Fibroblast of skin of right biceps (primary cell): ENCODE measurements at places on chromosomes 12 and 14.
A peak's percentile ranks its signal among the peaks of the same experiment; 100 is the strongest.

GRCh38 chr12:48794870-48795269 is 6.0 kb upstream of the ADCY6 start:
- no peak for DNase-seq

GRCh38 chr12:53811606-53812005 is 59.8 kb upstream of the CISTR start:
- DNase-seq: no peak

DNA sequence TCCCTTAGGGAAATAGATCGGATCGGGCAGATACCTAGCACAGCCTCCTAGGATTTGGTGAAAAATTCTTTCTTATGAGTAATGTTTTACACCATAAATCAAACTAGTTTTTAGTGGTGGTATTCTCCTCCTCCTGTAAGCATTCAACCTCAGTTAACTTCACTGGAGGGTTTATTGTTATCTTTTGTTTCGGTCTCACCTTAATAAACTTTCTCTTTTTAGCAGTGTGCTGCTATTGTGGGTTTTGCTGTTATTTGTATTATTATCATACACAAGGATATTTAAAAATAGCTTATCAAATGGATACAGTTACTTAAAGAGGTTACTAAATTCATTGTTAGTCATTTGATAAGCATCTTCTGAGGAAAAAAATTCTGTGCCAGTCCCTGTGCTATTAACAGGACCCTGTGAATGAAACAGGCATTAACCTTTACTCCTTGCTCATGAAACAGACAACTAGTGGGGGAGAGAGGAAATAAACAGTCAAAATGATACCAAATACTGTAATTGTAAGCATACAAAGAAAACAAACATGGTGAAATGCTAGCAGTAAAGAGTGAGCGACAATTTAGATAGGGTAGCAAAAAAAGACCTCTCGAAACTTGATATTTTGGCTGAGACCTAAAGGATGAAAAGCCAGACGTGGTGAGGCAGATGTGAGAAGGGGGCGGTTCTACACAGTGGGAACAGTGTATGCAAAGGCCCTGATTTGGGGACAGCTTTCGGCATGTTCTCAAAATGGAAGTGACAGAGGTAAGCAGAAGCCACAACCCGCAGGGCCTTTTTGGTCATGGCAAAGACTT is 178.7 kb upstream of the SOX5 start:
- DNase-seq: no peak

GRCh38 chr12:109482491-109482890 is 5.1 kb downstream of the UBE3B start:
- no peak for DNase-seq

DNA sequence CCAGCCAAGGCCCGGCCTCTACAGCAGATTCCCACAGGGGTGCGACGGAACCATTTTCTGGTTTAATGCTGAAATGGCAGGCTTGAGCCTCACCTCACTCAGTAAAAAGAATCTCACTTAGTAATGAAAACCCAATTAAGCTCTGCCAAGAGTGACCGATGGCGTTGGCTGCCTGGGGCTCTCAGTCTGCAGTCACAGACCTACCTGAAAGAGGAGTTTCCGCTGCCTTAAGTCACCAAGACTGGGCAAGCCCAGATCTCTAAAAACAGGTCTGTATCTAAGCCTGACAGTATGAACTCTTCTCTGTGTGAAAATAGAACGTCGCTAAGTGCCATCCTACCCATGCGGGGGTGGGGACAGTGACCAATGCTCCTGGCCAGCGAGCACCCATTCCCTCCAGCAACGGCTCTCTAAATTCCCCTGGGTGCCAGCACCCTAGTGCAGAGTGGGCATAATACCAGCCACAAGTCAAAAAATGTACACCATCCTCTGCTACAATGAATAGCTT is 107.3 kb downstream of the FOXN3 start:
- DNase-seq: no peak

DNA sequence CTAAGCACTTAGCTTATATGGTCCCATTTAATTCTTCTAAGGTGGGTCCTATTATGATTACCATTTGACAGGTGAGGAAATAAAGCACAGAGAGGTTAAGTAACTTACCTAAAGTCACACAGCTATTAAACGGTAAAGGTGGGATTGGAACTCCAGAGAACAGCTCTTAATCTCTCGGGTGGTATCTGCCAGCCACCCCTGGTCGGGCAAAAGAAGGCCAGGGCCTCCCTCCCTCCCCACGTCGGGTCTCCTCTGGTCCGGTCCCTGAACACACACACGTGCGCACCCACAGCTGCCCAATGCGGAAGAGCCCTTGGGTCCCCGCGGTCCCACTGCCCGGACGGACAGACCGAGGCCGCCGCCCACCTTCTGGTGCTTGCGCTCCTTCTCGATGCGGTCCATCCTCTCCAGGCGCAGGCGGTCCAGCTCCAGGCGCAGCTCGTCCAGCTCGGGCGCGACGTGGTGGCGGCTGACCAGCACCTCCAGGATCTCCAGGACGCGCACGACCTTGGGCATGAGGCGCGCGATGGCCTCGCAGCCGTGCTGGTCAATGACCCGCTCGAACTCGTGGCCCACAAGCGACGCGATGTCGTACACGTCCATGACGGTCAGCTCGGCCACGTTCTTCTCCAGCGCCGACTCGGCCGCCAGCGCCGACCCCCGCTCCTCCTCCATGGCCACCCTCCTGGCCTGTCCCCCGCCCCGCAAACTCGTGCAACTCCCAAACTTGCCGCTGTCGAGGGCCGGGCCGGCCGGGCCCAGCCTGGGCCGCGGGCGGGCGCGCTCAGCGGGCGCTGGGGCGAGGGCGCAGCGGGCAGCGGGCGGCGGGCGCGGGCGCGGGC is 490 bp downstream of the RILPL1 start:
- peak; percentile 34 for DNase-seq

GRCh38 chr14:99687284-99688209 is 3.4 kb downstream of the CYP46A1 start:
- DNase-seq: no peak

- peak; percentile 12 for DNase-seq
Observed at GRCh38 chr14:69921052-69921451, 41.8 kb downstream of the SMOC1 start.

- DNase-seq: peak; percentile 63
Observed at GRCh38 chr12:127125607-127126259, 1141.2 kb upstream of the TMEM132C start.

DNA sequence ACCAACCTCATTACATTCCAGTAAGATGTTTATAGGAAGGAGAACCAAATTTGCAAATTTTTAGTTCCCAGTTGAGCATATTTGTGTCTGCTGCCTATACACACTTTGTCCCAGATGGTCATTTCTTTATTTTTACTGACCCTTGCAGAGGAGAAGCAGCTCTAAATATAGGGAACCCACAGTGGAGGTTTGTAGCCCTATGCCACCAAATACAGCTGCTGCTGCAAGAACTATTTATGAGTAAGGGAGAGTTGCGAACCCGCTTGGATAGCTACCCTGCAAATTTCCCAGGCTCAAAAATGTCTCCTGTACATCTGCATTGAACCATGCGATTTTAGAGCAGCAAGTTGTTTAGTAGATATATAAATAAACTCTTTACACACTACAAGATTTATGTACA is 48.2 kb downstream of the NAV3 start:
- no peak for DNase-seq

- no peak for DNase-seq
Observed at GRCh38 chr14:96874127-96874526, 76.9 kb downstream of the VRK1 start.

DNA sequence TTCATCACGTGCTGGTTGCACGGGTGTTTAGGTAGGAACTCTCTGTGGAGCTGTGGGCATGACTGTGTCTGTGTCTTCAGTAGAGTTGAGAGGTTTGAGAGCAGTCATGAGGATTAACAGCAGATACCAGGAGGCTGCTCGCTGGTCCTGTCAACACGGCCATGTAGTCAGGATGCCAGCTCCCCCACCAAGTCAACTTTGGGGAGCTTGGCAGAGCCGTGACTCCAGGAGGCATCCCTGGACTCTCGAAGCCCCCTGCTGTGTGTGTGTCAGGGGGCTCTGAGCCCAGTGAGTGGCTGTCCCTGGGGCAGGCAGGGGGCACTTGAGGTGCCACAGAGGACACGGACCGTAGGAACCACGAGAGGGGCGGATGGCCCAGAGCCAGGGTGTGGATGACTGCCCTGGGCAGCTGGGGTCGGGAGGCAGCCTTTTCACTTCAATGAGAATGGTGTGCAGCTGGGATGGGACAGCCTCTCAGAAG is 7.2 kb upstream of the GPR132 start:
- DNase-seq: no peak

DNA sequence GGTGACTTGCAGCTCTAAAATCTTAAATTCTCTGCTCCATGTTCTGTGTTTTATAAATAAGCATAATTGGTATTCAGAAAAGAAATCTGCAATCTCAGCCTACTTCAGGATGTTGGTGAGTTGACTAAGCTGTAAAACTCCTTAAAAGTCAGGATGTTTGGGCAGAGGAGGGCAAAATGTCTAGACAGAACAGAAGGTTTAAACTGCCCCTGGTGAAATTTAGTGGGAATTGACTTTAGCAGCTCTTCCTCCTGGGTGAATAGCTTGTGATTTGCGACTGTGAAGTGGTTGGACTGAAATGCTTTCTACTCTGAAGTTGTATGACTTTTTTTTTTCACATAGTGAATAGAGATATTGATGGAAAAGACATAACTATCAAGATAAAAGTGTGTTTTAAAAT is 85.8 kb downstream of the CAND1 start:
- peak; percentile 32 for DNase-seq

- DNase-seq: no peak
Observed at GRCh38 chr14:59148334-59148900, 40.0 kb upstream of the DAAM1 start.

- DNase-seq: no peak
Observed at GRCh38 chr12:124506832-124507153, 60.6 kb downstream of the NCOR2 start.

DNA sequence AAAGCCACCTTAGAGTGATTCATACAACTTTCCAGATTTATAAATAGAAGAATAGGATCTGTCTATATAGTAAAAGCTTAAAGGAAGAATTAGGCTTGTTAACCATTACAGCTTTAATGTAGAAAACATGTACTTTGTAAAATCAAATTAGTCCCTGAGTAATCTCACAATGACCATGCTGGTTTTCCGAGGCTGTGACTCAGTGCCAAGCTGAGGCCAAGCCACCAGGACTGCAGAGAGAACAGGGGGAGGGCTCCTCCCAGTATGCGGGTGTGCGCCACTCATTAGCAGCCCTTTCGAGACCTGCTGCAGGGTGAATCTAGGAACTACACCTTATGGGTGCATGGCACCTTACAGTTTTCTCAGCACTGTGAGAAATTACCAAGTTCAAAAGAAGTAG is 167.0 kb downstream of the EFCAB11 start:
- DNase-seq: peak; percentile 63

- no peak for DNase-seq
Observed at GRCh38 chr14:93729993-93730392, 58.3 kb downstream of the PRIMA1 start.
